ENCODE measurements at places on chromosomes 3 and 15.
A peak's percentile ranks its signal among the peaks of the same experiment; 100 is the strongest.

- DNase-seq = no peak
Measured at GRCh38 chr3:179036226-179036625, 35.4 kb downstream of the ZMAT3 start.

GRCh38 chr15:48928877-48929538 lies 34.7 kb downstream of the SHC4 start:
- DNase-seq = no peak

DNA sequence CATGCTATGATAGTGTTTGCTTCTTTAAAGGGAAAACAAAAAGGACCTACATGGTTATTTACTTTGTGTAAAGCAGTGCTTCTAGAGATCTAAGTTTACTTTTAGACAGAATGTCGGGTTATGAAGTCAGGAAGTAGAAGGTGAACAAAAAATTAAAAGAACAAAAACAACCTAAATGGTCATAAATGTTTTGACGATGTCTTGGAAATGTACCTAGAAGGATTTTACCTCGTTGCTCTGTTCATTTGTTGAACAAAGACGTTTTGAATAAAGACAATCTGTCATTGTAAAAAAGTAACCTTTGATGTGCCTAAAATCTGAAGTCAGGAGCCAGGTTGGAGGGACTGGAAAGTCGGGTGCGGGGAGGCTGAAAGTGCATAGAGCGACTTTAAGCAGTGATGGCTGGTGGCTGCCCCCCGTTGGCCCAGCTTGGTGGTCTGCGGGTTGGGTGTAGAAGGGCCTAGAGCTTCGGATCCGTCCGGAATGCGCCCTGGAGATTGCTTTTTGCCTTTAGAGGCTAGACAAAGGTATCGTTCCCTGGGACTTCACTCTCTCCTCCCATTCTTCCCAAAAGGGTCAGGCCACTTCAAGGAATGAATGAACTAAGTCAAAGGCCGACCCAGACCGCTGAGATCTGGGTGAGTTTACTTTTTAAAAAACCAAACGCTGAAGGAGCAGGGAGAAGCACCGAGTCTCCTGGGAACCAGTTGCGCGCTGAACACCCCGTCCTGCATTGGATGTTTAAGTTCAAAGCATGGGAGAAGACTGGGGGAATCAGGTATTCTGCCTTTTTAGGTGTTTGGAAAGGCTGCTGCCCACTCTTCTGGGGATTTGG lies 2.1 kb downstream of the SOX14 start:
- no peak for DNase-seq

DNA sequence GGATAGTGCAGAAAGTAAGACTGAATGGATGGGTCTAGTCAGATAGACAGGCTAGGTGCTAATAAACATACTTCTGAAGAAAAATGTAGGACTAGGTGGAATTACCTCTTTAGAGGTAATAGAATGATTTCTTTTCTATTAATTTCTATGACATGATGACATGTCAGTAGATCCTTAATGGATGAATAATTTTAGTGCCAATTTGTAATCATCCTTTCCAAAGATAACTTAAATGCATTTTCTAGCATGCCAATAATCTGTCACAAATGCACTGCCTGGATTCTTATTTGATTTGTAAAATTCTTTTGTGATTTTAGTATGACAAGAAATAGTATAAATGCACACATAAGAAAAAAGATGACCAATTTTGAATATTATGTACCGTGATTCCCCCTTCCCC lies 356.7 kb downstream of the NAALADL2 start:
- DNase-seq = no peak

GRCh38 chr3:176948151-176948550 lies 249.1 kb downstream of the TBL1XR1 start:
- no peak for DNase-seq

DNA sequence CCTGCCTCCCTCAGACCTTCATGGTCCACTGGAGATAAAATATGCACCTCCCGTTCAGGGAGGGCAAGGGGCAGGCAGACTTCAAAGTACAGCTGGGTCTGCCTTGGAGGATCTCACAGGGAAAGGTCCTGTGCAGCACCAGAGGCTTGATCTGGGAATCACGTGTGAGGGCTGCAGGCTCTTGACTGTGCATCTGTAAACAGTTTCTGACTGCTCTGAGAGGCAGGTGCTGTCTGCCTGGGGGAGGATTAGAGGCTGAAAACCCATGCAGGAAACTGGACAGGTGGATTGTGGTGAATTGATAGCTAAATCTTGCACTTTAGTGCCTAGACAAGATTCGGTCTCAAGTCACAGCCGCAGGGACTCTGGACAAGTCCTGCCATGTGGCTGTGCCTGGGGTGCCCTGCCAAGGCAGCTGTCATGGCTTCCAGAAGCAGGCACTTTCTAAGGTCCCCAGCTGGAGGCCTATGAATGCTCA lies 239.3 kb downstream of the EPHB1 start:
- DNase-seq = no peak

DNA sequence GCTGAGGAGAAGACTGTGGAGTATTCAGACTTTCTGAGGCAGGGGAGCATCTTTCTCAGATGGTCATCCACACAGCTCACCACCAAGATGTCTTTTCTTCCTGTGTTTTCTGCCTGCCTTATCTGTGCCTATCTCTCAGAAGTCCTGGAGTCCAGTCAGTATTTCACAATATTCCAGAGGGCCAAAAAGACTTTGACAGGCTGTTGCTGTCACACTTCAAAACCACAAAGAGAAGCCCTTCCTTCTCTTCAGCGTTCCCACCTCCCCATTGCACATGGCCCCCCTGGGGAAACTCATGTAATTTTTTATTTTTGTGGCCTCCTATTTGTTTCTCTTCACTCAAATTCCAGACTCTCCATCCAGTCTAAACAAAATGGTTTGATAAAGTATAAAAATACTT lies 585.2 kb downstream of the EPHA3 start:
- no peak for DNase-seq

DNA sequence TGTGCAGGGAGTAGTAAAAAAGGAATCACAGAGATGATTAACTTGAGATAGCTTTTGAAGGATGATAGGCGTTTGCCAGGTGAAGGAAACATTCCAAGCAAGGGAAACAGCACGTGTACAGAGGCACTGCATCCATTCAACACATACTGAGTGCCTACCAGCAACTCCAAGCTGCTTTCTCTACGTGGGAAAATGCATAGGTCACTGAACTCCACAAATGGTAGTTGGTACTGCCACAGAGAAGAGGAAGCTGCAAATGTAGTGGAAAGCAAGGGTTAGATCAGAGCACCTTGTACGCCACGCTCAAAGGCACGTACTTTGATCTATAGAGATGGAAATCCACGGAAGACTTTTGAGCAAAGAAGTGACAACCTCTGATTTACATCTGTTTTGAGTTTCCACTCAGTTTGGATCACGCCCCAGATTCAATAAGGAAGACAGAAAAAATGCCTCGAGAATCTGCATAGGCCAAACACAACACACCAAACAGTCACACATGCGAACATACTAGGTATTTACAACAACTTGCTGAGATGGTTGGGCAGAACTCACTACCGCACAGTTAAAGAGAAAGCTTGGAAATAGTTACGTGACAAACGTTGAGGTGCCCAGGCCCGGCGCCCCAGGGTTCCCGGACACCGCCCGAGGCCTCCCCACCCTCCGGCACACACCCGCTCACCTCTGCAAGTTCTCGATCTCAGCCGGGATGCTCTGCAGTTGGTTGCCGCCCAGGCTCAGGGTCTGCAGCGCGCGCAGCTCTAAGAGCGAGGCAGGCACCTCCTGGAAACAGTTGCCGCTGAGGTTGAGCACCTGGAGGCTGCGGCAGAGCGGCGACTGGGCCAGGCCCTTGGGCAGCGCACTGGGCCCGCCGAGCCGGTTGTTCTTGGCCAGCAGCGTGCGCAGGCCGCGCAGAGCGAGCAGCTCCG lies 826 bp downstream of the LRRC58 start:
- peak; percentile 30 for DNase-seq

DNA sequence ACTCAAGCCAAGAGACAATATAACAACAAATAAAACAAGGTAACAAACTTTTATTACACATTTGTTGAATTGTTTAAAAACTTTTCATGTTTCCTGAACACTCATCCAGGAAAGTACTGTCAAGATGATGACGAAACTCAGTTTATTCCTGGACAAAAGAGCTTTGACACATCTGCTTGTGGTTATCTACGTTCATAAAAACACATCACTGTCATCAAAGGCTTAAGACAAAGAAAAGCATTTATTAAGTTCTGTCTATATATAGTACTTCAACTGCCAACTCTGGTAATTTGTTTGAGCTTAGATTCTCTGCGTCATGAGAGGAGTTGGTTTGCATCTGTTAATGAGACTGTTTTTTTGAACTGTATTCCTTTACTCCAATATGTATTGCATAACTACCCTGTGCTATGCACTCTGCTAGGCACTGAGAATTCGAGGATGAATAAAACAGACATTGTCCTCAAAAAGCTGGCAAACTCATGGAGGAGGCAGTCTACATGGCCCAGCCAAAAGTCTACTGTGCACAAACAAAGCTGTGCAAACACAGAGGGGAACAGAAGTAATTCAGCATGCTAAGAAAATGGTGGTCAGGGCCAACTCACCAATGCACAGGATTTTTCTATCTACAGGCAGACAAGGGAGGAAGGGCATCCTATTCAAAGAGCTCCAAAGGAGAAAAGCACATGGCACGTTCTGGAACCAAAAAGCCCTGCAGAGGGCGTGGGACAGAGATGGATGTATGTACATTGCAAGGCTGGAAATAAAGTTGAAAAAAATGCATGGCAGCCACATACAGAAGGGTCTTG lies 21.5 kb downstream of the PLD1 start:
- DNase-seq = no peak

- DNase-seq = no peak
Measured at GRCh38 chr15:73352082-73352481, 16.7 kb downstream of the HCN4 start.

GRCh38 chr3:104673981-104674380 lies 692.7 kb upstream of the ALCAM start:
- DNase-seq = no peak
